ENCODE measurements at places on chromosomes 6 and 20.

DNA sequence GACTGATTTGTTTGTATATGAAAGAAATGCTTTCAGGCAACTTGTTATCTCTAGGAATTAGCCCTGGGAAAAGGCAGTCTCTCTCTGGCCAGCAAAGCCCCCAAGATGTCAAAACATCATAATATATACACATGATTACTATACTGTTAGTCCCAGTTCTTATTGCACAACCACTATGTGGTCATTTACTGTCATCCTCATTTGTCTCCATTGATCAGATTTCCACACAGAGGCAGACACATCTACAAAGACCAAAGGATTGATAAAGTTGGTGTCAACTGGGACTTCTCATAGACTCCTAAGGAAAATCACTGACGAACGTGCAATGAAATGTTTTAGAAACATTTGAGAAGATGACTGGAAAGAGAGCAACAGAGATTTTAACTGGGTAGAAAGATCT, 71.9 kb upstream of the POPDC3 start:
- DNase-seq, result no peak

DNA sequence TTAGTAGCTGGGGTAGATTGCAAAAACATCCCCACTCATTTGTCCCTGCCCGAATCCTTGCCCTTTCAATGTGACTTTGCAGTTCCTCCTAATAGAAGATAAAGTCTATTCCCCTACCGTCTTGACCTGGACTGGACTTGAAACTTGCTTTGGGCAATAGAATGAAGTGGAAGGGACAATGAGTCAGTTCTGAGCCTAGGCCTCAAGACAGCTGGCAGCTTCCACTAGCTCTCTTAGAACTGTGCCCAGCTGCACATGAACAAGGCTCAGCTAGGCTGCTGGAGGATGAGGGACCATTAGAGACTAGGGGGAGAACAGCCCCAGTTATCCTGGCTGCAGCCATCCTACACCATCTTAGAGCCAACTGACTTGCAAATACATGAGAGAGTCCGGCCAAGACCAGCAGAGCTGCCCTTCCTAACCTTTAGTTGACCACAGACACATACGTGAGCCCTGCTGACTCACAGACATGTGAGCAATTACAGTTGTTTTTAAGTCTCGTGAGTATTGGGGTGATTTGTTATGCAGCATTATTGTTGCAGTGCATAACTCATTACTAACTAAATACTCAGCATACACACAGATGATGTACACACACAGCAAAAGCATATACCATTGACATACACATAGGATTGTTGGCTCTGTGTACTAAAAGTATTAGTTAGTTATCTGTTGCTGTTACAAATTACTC, 105.5 kb downstream of the DHX35 start:
- DNase-seq, result no peak

DNA sequence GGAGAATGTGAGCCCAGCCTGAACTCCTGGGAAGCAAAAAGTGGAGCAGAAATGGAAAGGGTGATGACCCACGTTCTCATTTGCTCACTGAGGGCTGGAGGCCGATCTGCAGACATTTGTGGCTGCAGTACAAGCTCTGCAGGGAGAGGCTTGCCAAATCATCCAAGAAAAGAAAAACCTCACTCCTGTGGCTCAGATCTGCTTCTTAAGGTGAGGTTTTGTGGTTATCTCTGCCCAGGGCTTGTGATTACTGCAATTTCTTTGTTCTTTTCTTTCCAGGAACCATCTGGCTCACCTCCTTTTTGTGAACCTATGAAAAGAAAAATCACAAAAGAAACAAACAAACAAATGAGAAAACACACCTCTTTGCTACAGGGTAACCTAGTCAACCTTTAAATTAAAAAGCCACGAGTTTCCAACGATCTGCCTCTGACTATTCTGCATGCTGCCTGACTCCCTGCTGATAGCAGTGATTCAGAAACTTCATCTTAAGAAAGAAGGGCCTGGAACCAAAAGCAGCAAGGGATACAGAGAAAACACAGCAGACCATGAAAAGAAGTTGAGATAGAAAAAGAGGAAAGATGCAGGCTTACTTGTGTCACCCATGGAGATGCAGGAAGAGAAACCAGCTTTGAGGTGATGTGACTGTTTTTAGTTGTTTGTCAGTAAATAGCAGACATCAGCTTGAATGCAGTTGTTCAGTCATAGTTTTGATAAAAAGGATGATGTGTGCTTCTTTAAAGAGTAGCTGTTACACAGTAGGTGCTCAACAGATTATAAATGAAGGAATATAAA, 165.1 kb downstream of the LMBRD1 start:
- DNase-seq, result no peak

DNA sequence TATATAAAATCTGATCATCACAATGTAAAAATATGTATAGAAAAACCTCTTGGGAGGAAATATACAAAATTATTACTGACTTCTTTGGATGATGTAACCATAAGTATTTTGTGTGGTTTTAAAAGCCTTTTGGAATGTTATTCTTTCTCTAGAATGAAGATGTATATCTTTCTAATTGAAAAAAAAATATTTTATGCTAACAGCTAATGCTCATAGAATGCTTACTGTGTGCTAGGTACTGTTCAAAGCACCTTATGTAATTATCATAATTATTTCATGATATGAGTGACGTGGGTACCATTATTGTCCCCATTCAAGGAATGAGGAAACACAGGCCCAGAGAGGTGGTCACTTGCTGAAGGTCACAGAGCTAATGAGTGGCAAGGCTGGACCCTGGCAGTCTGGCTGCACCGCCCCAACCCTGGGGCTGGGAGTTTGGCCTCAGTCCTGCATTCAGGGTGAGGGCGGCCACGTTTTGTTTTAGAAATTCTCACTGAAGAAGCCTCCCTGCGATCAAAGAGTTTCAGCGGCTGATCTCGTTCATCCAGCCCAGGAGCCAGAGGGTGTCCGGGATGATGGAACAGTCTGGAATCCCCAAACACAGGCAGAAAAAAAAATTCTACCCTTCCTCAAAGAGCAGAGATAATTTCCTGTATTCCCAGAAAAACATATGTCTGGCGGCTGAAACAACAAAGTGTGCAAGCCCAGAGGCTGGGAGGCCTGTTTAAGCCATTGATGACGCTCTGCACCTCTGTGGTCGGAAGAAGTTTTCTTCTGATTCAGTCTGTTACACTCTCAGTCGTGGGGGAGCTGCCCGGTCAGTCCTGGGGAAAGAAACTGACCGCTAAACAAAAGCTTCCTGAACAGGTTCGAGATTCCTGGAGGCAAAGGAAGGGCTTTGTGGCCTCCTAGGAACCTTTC, 37.3 kb downstream of the TFEB start:
- no peak for DNase-seq

- peak; percentile 41 for DNase-seq
These were observed 3.6 kb downstream of the DOP1A start for GRCh38 chr6:83071023-83071422.

DNA sequence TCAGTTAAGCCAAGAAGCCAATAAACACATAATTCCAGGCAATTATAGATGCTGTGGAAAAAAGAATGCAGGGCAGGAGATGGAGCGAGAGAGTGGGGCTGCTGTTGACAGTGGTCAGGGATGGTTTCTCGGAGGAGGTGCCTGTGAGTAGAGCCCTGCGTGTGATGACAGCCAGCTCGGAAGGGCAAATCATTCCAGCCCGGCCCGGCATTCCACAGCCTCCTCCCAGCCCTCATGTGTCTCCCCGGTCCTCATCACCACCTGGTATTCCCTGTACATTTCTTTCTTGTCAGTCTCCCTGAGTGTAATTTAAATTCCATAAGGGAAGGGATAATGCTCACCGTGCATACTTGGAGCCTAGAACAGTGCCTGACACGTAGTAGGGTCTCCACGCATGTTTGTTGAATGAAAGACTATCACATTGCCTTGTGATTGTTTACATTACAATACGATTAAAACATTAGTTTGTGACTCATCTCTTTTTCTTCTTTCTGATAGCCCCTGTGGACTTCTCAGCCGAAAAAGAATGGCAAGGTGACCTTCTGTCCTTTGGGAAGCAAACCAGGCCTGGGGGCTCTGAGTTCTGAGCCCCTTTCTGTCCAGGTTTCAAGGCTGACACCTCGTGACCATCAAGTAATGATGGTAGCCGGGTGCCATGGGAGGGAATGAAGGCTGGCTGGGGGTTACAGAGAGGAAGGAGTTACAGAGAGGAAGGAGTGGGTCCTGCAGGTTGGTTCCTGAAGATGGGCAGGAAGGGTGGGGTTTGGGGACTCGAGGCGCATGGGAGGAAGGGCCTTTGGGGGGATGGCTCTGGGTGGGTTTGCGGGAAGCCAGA, 379.5 kb upstream of the SULF2 start:
- no peak for DNase-seq

- no peak for DNase-seq
These were observed 78.5 kb downstream of the WDR27 start for GRCh38 chr6:169623343-169623742.

- peak; percentile 3 for DNase-seq
These were observed 76.6 kb upstream of the PROKR2 start for GRCh38 chr20:5393218-5393870.

- no peak for DNase-seq
These were observed 3.2 kb downstream of the POLH start for GRCh38 chr6:43579171-43579570.

- DNase-seq, result no peak
These were observed 74.2 kb upstream of the RNF217 start for GRCh38 chr6:124887872-124888580.

- DNase-seq, result no peak
These were observed 10.6 kb upstream of the RSPO3 start for GRCh38 chr6:127107916-127108315.

- DNase-seq, result peak; percentile 15
These were observed 5.1 kb downstream of the C6orf132 start for GRCh38 chr6:42137194-42137753.

DNA sequence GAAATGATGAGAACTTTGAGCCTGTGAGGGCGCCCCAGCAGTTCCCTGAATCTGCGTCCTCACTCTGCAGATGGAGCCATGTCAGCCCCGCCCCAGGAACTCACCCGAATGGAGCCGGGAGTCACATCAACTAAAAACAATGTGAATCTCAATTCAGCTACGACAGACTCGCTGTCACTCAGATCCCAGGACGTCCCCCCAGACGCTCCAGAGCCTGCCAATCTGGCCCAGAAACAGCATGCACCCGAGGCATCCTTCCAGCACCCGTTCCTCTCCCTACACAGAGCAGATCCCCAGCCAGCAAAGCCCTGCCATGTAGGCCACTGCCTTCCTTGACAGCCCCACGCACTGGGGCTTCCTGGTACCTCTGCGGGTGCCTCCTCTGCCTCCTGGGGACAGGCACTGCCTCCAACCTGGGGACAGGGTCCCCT, 248.0 kb downstream of the TTLL2 start:
- DNase-seq, result peak; percentile 41

DNA sequence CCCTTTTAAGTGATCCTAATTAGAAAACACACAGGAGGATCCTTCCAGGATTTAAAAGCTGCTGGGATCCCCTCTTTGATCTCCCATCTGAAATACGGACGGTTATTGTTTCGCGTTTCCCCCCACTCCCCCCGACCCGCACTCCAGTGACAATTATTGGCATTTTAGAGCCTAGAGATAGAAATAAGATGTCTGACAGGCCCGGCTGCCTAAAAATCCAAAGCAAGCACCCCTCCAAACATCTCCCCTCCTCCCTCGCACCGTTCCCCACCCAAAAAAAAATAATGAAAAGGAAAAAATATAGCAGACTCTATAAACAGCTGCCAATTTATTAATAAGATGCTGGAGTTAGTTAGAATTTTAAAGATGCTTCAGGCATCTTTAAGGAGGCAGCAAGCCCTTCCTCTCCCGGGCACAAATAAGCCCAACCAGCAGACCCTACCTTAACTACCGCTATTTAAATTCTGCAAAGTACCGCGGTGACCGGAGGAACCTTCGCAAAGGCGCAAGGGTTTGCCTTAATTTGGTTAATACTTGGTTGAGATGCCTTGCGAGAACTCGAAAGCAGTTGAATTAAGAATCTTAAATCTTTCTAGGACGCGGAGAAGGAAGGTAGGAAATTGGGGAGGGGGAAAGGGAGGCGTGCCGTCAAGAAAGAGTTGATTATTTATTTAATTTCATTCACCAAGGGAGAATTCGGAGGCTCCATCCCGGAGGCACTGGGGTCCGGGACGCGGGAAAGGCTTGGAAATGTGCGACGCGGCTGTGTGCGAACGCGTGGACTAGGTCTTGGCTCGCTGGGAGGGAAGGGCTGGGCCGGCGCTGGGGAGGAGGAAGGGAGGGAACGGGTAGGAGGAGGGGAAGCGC, 1.5 kb upstream of the ISM1 start:
- no peak for DNase-seq

Measured in cardiac muscle cell (in vitro differentiated cells and primary cell).